ENCODE measurements at places on chromosomes 11 and 22. TPM values are rescaled to one million over a fixed set of nuclear protein-coding genes. Genes with fewer than 3 reads are reported as not detected.

MMP7 gene
- not detected for total RNA-seq

IGLL1 gene
- not detected for total RNA-seq

- no peak for DNase-seq
- H3K4me1 ChIP-seq: peaks cover 12% of the 10 kb centered on the region
- no peaks in the 10 kb centered on the region for H3K27me3 ChIP-seq
- H3K27ac ChIP-seq: no peak overlapping the region
Observed at GRCh38 chr11:86790867-86791849, 9.2 kb upstream of the PRSS23 start.

ZBTB3 gene
- total RNA-seq: 11.3 TPM

FIBIN gene
- 87.0 TPM for total RNA-seq

Data from HFFc6 (cell line).